ENCODE measurements at places on chromosomes 3 and 15.

GRCh38 chr3:161163297-161163696 is 57.8 kb upstream of the NMD3 start:
- DNase-seq: no peak

GRCh38 chr15:57082054-57082728 is 163.7 kb downstream of the TCF12 start:
- DNase-seq: no peak

DNA sequence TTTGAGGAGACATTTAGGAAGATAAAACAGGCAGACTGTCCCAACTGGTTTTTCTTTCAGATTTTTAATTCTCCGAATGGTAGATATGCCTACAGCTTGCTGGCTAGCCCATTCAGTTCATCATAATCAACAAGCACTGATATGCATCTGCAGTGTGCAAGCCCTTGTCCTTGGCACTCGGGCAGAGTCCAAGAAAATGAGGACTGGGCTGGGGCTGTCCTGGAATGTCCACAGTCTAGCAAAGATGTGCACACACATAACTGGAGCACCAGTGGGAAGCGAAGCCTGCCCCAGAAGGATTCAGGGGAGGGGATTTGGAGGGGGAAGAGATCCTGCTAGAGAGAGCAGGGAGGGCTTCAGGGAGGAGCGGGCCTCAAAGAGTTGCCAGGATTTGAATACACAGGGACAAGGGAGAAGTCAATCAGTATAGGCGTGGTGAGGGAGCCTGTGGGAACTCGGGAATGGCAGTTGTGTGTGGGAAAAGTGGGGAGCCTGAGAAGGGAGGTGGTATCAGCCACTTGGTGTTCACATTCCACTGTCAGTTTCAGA is 8.7 kb downstream of the FAH start:
- no peak for DNase-seq

GRCh38 chr3:129820587-129820986 is 72.9 kb downstream of the TMCC1 start:
- no peak for DNase-seq

DNA sequence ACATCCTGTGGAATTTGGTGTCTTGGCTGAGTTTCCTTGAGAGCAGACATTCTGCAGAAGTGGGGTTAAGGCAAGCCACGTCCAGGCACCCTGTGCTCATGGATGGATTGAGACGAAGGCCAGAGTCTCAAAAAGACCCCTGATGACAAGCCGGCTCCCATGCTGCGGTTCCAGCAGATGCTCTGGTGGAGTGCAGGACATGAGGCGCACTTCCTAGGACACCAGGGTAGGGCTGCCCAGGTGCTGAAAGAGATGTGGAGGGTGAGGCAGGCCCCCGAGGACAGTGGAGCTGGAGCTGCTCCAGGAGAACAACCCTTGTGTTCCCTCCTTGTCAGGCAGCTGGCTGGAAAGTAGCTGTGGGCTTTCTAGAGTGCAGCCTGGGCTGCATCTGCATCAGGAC is 81.0 kb downstream of the ASB7 start:
- no peak for DNase-seq

GRCh38 chr3:98596541-98597500 is 3.4 kb upstream of the CPOX start:
- no peak for DNase-seq

- no peak for DNase-seq
Observed at GRCh38 chr3:78970656-78971055, 797.1 kb downstream of the ROBO1 start.

- DNase-seq: no peak
Observed at GRCh38 chr15:75779504-75779903, 63.7 kb upstream of the UBE2Q2 start.

DNA sequence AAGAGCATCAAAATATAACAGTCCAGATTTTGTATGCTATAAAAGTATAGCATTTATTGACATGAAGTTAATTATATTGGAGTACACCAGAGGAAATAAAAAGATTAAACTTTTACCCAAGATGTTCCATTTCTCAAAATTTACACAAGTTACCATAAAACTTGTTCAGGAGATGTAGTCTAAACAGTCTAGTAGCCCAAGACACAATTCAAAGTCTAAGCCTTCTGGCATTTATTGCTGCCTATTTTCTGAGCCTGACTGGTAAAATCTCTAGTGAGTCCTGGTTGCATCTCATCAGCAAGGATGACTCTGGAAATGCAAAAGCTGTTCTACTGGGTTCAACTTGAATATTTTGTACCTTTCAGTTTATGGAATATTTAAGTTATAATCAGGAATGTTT is 468.7 kb downstream of the PDCD6IP start:
- no peak for DNase-seq
